Stimulated activated CD8-positive, alpha-beta memory T cell treated with anti-CD3 and anti-CD28 coated beads, Interleukin-4, amount 100 ng/mL, for 48 hours (primary cell): ENCODE measurements at places on chromosomes 7 and 10.

DNA sequence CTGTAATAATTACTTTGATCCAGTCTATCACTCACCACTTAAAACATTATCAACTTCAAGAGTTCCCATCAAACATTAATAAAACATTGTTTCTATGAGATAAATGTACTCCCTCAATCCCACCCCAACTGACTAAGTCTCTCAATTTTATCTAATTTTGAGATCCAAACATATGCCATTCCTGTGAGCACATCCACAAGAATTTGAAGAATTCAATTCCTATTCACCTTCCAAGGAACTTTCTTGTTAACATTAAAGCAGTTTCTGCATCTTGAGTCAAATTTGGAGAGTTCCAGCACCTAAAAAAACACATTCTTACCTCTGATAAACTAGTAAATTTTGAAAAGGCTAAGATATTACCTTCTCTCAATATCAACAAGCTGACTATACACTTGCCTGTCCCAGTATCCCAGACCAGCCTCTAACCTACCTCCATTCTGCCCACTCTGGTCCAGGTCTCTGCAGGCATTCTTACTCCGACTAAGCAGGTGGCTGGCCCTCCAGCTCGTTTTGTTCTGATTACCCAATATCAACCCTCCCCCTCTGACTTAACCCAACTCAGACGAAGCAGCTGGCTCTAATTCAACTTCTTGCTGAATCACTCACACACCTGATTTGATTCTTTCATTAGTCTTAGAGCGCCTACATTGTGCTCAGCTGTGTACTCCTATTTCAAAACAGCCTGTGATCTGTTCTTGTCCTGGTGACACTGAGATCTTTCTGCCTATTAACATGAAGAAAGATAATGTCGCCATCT lies 275.2 kb downstream of the IPMK start:
- no peak for DNase-seq

DNA sequence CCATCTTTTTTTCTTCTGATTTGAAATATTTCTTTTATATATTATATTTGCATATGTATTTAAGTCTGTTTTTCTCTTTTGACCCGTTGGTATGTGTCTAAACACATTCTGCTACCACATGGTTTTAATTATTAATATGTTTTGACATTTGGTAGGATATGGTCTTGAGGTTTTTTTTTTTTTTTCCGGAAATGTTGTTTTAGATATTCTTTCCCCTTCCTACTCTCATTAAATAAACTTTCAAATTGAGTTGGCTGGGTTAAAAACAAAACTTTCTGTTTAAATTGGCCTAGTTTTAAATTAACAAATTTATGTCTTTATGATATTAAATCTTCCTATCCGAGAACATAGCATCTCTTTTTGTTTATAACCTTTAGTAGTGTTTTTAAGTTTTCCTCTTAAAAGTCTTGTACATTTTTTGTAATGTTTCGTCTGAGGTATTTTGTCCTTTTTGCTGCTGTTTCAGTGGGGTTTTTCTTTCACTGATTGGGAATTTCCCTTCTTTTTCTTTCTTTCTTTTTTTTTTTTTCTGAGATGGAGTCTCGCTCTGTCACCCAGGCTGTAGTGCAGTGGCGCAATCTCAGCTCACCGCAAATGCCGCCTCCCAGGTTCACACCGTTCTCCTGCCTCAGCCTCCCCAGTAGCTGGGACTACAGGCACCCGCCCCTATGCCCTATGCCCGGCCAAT lies 25.4 kb downstream of the STAM start:
- DNase-seq: peak; percentile 61

GRCh38 chr7:75565132-75565837 lies 73.2 kb downstream of the SPDYE5 start:
- no peak for DNase-seq

GRCh38 chr10:50558371-50558770 lies 65.4 kb downstream of the SGMS1 start:
- DNase-seq: no peak

DNA sequence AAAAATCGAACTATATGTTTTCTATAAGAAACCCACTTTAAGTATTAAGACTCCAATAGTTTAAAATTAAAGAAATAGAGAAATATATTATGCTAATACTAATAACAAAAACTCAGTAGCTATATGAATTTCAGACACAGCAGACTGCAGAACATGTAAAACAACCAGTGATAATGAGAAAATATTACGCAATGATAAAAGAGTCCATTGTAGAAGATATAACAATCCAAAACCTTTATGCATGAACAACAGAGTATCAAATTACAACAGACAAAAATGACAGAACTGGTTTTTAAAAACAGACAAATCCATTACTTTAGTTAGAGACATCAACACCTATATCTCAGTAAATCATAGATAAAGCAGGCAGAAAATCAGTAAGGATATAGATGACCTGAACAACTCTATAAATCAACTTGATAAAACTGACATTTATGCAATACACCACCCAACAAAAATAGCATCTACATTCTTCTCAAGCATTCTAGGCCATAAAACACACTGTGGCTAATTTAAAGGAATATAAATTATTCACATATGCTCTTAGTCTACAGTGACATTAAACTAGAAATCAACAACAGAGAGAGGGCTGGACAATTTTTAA lies 669.5 kb upstream of the GHITM start:
- no peak for DNase-seq

DNA sequence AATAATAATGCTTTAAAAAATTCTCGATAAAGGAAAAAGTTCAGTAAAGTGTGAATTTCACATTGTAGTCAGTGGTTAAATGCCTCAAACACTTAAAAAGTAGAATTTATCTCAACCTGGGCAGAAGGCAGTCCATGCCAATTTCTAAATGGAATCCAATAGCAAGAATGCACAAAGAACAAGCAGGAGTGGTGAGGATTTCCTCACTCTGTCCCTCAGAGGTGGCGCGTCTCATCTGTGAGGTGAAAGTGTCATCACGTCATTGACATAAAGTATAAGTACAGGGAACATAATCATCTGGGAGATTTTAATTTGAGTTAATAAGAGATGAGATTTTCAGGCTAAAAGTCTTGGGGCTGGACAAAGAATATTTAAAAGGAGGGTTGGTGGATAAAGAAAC lies 10.0 kb upstream of the PRKCQ start:
- DNase-seq: no peak

GRCh38 chr10:128483216-128483615 lies 357.0 kb upstream of the MKI67 start:
- DNase-seq: no peak

- DNase-seq: no peak
Observed at GRCh38 chr7:130683026-130683425, 3.3 kb downstream of the TSGA13 start.

DNA sequence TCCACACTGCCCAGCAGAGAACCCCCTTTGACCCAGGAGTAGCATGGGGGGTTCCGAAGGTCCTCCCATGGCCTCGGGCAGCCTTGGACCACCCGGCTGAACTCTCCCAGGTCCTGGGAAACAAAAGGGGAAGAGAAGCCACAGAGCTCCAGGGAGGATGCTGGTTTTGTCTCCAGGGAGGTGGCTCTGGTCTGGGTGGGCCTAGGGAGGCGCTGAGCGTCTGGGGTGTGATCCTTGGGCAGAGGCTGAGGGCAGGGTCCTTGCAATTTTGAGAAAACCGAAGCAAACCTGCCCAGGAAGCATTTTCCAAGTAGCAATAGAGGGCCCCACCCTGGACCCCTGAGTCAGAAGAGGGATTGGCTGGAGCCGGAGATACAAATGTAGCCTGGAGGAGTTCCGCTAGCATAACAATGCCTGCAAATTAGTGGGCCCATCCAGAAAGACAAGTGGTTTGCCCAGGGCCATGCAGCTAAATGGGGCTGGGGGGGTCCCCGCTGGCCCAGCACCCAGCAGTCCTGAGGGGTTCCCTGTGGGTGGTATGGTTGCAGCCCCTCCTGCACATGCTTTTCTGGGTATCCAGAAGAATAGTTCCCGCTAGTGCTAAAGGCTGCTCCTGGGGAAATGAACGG lies 2.0 kb downstream of the UTF1 start:
- DNase-seq: no peak

- no peak for DNase-seq
Observed at GRCh38 chr7:68409851-68410250, 1188.4 kb upstream of the AUTS2 start.

DNA sequence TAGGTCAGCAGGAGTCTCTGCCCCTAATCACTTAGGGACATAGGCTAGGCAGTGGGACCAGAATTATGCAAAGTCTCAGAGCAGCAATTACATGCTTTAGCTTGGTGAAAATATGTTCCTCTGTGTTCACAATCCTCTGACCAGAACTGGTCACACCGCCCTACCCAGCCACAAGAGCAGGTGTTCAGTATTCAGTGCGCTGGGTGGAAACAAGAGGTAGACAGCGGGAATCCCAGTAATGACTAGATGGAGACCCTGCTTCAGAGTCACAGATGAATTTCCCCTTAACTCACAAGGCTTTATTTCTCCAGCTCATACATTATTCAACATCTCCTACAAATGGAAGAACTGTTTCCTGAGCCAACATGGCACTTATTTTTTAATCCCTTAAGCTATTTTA lies 763.7 kb upstream of the POM121L12 start:
- DNase-seq: no peak

DNA sequence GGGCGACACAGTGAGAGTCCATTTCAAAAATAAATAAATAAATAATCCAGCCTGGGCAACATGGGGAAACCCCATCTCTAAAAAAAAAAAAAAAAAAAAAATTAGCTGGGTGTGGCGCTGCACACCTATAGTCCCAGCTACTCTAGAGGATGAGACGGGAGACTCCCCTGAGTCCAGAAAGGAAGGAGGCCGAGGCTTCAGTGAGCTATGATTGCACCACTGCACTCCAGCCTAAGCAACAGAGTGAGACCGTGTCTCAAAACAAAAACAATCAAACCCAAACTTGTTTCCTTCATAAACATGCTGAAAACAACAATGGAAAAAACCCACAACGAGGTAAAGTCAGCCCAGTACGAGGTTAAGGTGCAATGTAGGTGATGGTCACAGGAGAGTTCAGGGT lies 1.2 kb downstream of the COX19 start:
- DNase-seq: no peak

GRCh38 chr10:129718548-129719414 lies 245.3 kb downstream of the EBF3 start:
- no peak for DNase-seq

GRCh38 chr7:122316467-122317388 lies 12.2 kb upstream of the FEZF1 start:
- no peak for DNase-seq

DNA sequence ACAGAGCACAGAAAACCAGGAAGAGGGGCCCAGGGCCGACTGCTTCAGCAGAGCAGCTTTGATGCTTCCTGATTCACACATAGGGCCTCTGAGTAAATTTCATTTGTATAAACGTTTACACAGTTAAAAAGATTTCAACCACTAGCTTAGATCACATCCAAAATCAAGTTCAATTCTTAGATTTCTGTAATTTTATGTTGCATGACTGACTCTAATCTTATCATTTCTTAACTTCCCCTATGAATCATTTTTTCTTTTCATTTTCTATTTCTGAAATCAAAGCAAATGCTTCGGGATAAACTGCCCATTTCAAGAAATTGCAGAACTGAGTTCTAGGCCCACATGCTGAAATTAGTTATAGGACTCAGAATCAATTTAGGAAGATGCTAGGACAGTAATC lies 224.7 kb downstream of the INHBA start:
- DNase-seq: no peak

- peak; percentile 53 for DNase-seq
Observed at GRCh38 chr10:72245949-72246525, 27.7 kb upstream of the DDIT4 start.

- no peak for DNase-seq
Observed at GRCh38 chr7:12322284-12322902, 81.3 kb downstream of the VWDE start.

GRCh38 chr7:52211930-52212329 lies 823.5 kb upstream of the POM121L12 start:
- DNase-seq: no peak

GRCh38 chr7:6576024-6576866 lies 1.0 kb upstream of the ZDHHC4 start:
- peak; percentile 37 for DNase-seq

GRCh38 chr7:83484266-83484665 lies 164.7 kb downstream of the SEMA3E start:
- no peak for DNase-seq

GRCh38 chr7:90579181-90579688 lies 16.9 kb upstream of the CDK14 start:
- DNase-seq: no peak

DNA sequence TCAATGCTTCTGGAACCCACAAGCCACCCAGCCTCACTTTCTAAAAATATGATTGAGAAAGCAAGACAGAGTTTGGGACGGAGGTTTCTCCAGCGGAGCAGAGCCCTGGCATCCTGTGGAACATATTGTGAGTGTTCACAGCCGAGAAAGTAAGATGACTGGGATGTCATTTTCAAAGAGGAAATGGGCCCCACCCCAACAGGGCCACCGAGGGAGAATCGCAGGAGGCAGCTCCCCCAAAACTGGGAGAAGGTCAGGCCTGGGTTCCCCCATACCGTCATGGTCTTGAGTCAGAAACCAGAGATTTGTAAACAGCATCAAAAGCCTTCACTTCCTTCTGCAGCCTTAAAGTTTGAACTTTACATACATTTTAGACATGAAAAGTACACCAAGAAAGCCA lies 560.0 kb downstream of the PTPRN2 start:
- no peak for DNase-seq
